ENCODE measurements at places on chromosomes 12 and 14. TPM values are rescaled to one million over a fixed set of nuclear protein-coding genes. Genes with fewer than 3 reads are reported as not detected.

DNA sequence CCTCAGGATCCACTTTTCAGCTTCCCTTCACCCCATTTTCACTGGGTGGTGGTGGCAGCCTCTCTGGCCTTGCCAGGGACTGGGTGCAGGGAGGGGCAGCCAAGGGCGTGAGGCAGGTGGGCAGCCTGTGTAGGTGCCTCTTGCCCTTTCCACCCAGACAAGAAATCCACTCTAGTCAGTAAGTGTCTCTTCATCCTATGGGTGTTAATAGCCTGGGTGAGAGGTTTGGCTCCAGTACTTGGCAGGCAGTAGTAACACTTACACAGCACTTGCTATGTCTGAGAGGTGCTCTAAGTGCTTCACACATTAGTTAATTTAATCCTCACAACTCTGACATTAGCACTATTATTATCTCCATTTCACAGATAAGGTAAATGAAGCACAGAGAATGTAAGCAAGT, 171.9 kb downstream of the EMP1 start:
- DNase-seq = no peak

Gene OTX2
- total RNA-seq = not detected

DNA sequence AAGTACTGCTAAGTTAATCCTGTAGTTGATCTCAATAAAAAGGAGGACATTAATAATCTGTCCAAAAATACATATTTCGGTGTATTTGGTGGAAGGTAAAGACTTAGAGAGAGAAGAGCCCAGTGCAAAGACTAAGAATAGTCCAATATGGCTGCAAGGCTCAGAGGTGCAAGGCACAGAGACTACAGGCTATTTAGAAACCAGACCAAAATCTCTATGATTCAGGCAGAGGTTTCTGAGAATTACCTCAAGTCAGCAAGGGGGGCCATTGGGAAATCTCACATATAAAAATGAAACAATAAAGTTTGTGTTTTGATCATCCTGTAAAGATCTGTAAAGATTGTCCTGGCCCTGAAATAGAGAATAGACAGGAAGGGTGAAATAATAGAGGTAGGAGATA, 1173.0 kb downstream of the VRK1 start:
- DNase-seq = no peak

- DNase-seq = no peak
Observed at GRCh38 chr12:4379405-4379804, at the start of gene FGF23. TSS of gene FGF23 (minus strand) at chr12:4379712. CDS start at chr12:4379582, 130 bp downstream.

Gene SLC39A9
- total RNA-seq = 47.9 TPM

DNA sequence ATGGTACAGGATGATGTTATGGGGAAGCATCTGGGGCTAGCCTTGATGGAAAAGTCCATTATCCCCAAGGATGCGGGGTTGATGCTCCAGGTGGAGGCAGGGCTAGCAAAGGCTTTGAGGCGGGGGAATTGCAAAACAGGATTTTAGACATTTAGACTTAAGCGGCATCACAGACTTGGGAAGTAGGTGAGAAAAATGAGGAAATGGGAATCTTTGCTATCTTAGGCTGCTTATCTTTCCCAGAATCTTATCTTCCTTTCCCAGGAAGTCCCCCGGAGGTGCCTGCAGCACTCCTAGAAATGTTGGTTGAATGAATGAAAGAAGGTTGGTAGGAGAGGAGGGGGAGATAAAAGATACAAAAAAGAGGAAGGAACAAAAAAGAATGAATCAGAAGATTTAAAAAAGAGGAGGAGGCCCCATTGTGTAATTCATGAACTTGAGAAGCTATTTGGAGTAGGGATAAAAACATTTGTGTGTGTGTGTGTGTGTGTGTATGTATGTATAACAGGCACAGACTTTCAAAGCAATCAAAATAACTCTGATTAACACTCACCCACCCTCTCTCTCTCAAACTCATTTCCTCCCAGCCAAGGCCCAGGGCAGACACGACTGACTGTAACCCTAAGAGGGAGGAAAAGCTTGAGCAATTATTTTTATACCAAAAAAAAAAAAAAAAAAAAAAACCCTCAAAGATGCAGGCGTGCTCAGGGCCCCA, 62.5 kb upstream of the TBX3 start:
- DNase-seq = no peak

Gene HOXC9
- total RNA-seq = not detected

GRCh38 chr14:104150136-104151025, 12.0 kb downstream of the KIF26A start:
- no peak for DNase-seq

Gene HCAR2
- total RNA-seq = not detected

DNA sequence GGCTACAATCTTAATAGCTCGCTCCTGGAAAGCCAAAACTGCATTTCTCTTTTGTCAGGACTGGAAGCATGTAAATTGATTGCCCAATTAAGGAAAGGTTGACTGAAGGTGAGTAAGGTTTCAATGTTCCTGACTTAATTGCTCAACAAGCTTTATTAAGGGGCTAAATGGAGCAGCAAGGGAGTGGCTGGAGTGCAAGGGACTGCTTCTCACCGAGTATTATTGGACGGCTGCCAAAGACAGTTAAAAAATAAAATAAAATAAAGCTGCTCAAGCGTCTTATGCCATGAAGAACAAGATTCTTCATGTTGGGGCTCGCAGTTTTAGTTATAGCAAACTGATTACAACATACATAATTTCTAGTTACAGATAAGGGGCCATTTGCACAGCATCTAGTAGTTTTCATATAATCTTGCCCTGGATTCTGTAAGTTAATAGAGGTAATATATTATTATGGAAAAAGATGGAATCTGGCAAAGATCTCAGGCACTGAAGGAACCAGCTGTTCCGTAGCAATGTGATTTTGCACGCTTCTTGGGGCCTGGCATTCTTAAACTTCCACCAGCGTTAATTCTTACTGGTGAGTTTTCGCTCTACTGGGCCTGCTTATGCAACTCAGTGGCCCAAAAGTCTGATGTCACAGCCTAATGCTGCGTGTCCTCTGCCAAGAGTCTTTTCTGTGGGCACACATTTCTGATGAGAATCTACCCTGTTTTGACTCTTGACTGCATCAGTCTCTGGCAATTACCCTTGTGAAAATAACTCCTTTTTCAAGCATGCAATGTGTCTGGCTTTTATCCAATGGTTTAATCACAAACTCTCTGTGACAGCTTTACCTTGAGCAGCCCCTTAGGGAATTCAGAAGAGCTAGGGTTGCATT, 108.5 kb downstream of the SLC38A1 start:
- DNase-seq = no peak

Gene KLRC4
- 2.4 TPM for total RNA-seq

- DNase-seq = no peak
Observed at GRCh38 chr12:11685316-11685715, 35.8 kb downstream of the ETV6 start.

DNA sequence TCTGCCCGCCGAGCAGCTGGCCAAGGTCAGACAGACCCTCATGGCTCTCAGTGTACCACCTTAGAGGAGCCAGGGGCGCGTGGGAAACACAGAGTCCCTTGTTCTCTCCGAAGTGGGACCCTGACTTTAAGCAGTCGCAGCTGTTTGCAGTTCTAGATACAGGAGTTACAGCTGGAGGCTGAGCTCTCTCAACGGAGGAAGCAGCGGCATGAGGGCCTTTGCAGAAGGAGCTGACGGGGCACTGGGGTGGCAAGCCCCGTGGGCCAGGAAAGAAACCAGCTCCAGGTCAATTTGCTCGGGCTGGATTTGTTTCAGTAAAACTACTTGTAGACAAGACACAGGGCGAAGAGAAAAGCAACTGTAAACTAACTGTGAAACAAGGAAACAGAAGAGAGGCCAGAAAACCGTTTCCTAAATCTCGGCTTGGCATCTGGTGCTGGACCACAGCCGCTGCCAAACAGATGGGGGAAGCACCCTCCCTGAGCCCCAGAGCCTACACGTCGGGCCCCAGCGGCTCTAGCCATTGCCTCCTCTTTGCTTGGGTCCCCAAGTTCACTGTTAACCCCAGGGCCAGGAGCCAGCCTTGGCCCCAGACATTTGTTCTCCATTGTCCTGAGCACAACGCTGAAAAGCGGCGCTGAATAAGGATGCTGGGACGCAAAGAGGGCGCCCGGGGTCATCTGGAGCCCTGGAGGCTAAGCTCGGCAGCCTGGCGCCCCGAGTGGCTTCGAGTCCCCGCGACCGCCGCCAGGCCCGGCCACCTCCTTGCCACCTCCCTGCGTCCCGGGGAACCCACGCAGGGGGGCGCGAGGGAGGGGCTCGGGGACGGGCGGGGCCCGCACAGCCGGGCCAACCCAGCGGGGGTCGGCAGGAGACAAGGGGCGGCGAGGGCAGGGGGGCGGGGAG, 914 bp upstream of the PACS2 start:
- peak; percentile 43 for DNase-seq

DNA sequence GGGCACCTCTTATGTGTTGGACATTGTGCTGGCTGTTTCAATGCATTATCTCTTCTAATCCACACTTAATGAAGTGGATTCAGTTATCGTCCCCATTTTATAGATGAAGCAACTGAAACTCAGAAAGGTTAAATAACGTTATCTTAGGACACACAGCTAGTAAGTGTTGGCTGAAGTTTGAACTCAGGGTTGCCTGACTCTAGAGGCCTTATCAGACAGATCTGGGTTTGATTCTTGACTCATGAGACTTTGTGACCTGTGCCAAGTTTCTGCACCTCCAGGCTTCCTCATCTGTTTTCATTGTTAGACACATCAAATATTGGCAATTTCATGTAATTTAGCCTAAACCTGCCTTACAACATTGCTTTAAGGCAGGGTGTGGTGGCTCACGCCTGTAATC, 18.2 kb upstream of the IRF2BPL start:
- no peak for DNase-seq

DNA sequence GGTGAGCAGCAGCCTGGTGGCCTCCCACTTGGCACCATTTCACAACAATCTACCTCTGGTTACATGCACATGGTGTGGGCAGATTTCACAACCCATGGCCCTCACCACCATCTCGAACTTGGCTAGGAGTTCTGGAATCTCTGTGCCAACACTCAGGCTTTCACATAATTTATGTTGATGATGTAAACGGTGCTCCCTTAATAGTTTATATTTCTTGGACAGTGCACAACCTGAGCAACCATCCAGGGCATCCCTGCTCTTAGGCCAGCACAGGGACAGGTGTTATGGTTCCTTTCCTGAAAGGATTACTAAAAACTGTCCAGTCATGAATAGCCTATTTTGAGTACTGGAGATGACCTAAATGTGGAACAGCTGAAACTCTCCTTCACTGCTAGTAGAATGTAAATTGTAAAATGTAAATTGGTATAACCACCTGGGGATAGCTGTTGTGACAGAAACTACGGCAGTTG, 28.6 kb downstream of the ABCB9 start:
- no peak for DNase-seq

DNA sequence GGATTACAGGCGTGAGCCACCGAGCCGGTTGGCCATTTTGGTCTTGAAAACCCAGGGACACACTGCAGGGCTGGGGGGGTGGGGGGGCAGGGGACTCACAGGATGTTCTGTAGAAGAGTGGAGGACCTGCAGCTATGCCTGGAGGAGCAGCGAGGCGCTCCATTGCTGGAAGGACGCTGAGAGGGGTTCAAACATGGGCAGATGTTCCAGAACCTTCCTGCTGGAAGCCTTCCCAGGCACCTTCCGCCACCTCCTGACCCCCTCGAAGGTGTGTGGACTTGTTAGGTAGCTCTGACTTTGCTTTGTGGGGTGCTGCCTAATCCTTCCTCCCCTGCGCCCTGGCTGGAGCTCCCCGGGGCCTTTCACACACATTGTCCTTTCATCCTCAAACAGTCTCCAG, 19.6 kb upstream of the PPP1R13B start:
- no peak for DNase-seq

DNA sequence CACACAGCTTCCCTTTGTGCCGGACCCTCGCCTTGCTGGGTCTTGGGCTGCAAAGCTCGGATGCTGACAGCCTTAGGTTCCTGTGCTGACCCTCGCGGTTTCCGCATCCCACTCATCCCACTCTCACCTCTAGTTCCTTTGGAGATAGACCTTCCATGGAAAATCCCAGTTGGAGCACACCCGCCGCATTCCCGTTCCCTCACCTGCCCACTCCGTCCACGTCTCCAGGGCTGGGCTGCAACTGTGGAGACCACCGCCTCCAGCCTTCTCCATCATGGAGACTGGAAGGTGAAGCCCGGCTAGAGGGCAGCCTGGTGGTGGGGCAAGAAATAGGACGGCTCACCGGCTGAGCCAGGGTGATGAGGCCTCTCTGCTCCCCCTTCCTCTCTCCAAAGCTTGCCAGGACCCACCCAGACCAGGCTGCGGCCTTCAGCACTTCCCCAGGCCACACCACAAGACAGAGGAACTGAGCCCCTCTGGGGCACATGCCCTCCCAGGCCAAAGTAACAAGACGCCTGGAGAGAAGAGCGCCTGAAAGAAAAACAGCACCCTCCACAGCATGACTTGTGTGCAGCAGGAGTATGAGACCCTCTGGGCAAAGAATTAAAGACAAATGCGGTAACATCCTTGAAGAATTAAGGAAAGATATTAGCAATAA, 15.0 kb downstream of the TMEM121 start:
- DNase-seq = no peak

- DNase-seq = no peak
Observed at GRCh38 chr12:79057540-79057939, 193.0 kb downstream of the SYT1 start.

Gene MYF5
- not detected for total RNA-seq

DNA sequence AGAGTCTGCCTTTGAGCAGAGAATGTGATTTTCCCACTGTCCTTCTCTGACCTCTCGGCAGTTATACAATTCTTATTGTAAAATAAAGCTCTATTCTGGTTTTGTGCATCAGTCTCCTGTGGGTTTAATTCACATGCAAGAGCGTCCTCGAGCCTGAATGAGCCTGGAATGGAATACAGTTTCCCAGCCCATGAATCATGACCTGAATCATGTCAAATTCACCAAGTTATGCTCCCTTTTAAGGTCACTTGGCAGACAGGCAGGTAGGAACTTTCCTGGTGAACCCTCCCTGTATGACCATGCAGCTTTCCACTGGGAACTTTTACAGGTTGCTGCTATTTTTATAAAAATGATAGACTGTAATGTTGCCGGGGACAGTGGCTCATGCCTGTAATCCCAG, 41.7 kb downstream of the BICD1 start:
- no peak for DNase-seq

DNA sequence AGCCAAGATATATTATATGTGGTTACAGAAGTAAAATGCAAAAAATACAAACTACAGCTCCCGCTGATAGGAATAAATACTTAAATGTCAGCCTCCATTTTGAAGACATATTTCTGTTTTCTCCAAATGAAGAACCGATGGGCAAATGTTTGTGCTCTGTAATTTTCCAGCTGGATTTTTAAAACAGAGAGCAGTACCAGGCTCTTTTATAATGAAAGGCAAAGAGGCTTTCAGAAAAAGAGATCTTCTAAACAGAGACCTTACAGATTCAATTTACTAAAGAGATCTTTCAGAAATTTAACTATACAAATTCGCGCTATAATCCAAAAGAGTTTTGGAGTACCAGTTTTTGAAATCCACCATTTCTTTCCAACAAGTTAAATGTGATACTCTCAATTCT, 19.9 kb downstream of the MAP4K5 start:
- no peak for DNase-seq

- DNase-seq = no peak
Observed at GRCh38 chr12:103647267-103647666, 60.2 kb downstream of the STAB2 start.

- no peak for DNase-seq
Observed at GRCh38 chr12:31226639-31227038, 99.3 kb downstream of the SINHCAF start.

Gene PPM1H
- total RNA-seq = 0.04 TPM
